ENCODE measurements at places on chromosomes 1 and 21. TPM values are rescaled to one million over a fixed set of nuclear protein-coding genes. Genes with fewer than 3 reads are reported as not detected.

Gene RAVER2
- total RNA-seq: 24.1 TPM

Gene PFDN2
- not detected for total RNA-seq

Gene PRDX1
- total RNA-seq: 198 TPM

DNA sequence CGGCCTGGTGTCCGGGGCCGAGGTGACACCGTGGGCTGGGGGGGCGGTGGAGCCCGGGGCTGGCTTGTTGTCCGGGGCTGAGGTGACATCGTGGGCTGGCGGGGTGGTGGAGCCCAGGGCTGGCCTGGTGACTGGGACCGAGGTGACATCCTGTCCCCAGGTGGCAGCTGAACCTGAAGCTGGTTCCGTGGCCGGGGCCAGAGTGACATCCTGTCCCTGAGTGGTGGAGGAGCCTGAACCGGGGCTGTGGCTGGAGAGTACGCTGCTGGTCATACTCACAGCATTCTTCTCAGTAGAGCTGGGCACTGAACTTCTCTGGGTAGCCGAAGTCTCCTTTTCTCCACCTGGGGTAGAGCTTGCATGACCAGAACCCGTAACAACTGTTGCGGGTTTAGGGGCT lies 15.8 kb downstream of the THBS3 start:
- DNase-seq: no peak

GRCh38 chr1:117587499-117588356 lies 18.1 kb upstream of the TENT5C start:
- DNase-seq: no peak

- DNase-seq: no peak
These were observed 194.6 kb downstream of the PATJ start for GRCh38 chr1:61936839-61937238.

Data from stomach (tissue), 19 donors.